Astrocyte of the spinal cord (primary cell): ENCODE measurements at places on chromosomes 5 and 9.

- DNase-seq = peak; percentile 88
Observed at GRCh38 chr9:109914280-109915027, 134.5 kb downstream of the PALM2AKAP2 start.

GRCh38 chr5:38905516-38905915 lies 59.7 kb downstream of the OSMR start:
- DNase-seq = peak; percentile 12

GRCh38 chr5:100595152-100595811 lies 60.1 kb downstream of the FAM174A start:
- peak; percentile 97 for DNase-seq

DNA sequence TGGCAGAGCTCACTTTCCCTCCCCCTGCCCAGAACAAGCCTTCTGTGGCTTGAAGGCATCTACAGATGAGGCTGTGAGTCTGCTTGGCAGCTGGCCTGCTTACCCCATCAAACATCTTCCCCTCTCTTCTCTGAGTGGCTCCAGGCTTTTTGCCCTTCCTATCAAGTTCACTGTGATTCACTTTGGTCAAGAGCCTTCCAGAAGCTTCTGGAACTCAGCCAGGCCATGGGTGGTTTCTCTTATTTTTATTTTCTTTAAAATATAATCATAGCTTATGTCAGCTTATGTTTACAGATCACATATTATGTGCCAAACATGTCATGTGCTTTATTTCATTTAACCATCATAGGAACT lies 267.0 kb downstream of the SEC61B start:
- peak; percentile 32 for DNase-seq

- DNase-seq = no peak
Observed at GRCh38 chr9:94687451-94687850, 39.0 kb upstream of the AOPEP start.

GRCh38 chr5:135303582-135304173 lies 95.4 kb downstream of the MACROH2A1 start:
- DNase-seq = no peak

GRCh38 chr9:114084282-114085073 lies 6.4 kb upstream of the AMBP start:
- DNase-seq = no peak

DNA sequence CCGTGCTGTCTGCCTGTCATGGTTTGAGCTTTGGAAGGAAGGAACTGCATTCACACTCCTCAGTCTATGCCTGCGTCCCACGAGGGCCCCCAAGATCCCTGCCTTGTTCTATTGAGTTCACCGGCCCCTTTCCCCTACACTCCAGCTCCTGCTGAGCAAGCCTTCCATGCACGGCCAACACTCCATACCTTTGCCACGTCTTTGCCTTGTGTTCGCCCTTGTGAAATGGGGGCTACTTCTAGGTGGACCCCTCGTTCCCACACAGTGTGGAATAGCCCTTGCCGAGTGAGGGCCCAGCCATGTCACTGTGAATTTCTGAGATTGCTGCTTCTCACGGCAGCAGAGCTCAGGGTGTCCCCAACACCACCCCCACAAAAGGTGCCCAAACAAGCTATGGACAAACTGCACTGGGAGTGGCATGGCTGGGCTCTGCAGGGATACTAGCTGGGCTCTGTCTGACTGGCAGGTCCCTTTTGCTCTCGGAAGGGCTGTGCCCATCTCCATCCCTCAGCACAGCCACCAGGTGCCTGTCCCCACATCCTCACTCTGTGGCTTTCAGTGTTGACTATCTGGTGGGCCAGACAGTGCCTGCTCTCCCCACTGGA lies 67.9 kb upstream of the ADAMTS2 start:
- no peak for DNase-seq

DNA sequence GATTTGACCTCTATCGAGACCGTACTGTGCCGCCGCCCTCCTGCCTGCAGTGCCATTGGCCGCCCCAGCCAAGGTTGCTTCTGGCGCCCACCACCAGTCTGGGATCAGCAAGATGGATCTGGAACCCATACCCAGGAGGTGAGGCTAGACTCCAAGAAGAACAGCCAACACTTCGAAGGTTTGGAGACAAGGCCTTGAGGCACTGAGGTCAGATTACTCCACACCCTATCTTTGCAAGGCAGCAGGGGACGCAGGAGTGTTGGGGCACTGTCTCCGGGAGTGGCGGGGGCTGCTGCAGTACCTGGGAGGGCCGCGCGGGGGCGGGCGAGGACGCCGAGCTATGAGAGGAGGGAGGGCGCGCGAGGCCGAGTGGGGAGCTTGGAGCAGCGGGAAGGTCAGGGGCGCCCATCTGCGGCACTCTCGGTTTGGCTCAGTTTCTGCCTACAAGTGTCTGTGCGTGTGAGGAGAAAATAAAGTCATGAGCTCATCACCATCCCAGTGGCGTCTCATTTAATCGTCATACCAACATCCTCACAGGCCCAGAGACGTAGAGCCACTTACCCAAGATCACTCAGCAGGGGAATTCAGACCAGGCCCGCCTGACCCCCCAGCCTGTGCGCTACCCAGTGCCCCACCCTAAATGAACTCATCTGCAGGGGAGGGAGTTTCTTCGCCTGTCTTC lies 20.5 kb upstream of the PSD2 start:
- DNase-seq = peak; percentile 46

- no peak for DNase-seq
Observed at GRCh38 chr5:71873191-71873591, 154.1 kb downstream of the CARTPT start.

DNA sequence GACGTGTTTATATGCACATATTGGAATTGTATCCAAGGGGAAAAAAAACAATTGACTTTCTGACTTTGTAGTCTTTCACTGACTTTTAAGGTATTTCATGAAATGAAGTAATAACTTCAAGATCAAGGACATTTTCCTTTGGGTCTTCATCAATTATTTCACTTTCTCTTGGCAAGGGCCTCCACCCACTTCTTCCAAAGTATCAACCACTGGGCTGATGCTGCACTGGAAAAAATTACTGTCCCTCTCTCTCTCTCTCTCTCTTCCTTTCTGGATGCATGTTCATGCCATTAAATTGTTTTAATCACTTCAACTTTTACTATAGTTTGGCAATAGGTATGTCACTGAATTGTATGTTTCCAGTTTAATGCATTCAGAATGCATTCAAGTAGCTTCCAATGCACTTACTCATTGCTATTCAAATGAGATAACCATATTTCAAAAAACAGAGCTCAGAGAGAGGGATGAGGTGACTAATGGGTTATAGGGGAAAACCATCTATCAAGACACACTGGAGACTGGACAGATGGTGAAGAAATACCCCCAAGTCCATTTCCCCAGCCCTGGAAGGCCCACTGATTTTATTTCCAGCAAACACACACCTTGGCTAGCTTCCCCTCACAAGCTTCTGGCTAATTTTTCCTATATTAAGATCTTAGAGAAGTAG lies 585.3 kb downstream of the EBF1 start:
- DNase-seq = peak; percentile 24

GRCh38 chr9:134923466-134923865 lies 5.8 kb upstream of the FCN1 start:
- no peak for DNase-seq

- DNase-seq = peak; percentile 47
Observed at GRCh38 chr5:140362875-140363630, 3.1 kb downstream of the SLC4A9 start.

DNA sequence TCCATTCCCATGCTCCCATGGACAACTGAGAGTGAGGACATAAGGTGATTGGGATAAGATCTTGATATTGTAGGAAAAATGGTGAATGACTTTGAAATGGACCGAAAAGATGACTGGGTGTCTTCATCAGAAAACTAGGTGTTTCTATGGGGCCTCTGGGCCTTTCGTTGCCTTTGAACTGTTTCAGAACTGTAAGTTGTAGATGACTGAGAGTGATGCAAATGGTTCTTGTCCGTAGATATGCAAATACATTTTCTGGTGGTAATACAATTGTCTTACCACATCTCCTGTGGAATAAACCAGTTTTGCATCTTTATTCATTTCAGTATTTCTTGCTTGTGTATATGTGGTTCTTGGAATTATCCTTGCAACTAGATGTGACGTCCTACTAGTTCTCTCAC lies 16.0 kb upstream of the TEX48 start:
- no peak for DNase-seq

DNA sequence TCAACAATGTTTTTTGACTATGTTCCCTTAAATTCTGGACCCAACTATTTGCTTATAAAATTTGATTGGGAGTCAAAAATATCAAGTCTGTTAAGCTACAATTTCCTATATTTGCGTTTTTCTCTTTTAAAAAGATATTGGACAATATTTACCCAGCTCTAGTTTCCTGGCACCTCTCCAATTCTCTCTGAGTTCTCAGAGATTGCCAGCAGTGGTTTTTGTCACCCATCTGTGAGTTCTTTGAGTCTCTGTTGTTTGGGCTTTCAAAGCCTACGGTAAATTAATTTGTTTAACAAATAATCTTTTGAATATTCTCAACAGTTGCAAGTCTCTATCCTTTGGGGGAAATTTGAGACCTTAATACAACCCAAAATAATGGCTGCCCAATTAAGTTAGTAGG lies 174.2 kb upstream of the PUM3 start:
- DNase-seq = no peak

- peak; percentile 51 for DNase-seq
Observed at GRCh38 chr5:25006734-25007133, 362.0 kb upstream of the CDH10 start.

DNA sequence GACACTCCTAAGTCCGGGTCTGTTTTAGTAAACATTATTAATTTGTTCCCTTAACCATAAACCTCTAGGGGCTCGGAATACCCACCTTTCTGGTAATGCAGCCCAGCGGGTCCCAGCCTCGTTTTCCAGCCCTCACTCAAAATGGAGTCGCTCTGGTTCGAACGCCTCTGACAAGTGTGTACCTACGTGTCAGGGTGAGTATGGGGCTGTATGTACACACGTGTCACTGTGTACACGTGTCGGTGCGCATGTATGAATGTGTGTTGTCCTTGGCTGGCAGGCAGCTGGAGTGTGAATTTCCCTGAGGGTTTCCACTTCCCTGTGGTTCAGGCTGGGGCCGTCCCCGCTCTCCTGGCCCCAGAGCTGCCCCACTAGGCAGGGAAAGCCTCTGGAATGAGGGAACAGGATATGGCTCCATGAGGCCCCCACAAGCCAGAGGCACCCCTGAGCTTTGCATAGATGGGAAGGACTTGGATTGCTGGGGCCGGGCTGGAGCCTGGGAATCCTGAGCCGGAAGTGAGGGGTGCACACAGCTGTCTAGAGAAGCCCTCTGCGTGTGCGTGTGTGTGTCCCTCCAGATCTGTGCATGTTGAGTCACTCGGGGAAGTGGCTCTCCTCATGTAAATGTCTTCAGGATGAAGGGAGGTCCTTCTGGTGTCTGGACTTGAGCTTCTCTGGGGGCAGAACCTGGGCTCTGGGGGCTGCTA lies 160.8 kb upstream of the IER5L start:
- DNase-seq = no peak

DNA sequence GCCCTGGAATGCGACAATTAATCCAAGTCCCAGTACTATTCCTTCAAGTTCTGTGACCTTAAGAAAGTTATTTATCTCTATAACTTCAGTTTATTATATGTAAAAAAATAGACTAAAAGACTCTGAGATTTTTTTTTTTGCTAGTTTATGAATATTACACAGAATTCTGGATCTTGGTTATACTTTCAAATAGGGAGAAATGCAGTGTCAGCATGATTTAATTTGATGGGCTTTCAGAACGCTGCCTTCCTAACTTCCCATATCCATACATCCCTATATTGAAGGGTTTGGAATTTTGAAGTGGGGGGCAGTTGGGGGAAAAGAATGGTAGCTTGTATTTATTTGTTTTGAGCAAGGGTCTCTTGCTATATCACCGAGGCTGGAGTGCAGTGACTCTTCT lies 98.4 kb upstream of the MEGF10 start:
- no peak for DNase-seq

GRCh38 chr5:157993201-157993600 lies 134.3 kb upstream of the CLINT1 start:
- DNase-seq = no peak

- no peak for DNase-seq
Observed at GRCh38 chr9:72131206-72131605, 18.0 kb upstream of the GDA start.

DNA sequence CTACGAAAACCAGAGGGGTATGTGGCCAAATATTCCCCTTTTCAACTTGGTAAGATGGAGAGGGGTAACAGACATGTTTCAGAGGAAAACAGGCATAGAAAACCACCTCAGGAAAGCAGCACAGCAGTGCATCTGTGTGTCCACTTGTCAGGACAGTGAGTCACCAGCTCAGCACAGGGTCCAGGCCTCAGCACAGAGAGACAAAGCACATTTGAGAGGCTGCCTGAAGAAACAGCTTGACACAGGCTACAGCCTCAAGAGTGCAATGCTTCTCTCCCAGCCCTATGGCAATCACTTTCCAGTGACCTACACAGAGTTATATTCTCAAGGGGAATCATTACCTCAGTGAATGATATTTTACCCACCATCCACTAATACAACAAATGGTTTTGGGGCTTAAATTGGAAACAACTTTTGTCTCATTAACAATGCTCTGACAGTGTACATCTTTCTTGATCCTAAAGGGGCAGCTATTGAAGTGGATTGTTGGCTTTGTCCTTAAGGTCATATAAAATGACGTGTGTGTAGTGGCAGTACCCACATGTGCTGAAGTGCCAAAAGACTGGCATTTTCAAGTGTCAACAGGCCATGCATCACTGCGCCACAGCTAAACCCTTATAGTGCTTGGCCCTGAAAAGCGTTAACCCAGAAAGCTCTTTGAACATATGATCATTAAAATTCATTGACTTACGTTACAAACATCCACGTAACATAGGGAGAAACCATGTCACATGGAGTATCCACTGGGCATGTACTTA lies 46.4 kb downstream of the ERMP1 start:
- DNase-seq = peak; percentile 32

- DNase-seq = peak; percentile 39
Observed at GRCh38 chr5:141040771-141041426, 10.3 kb upstream of the PCDHB1 start.

- no peak for DNase-seq
Observed at GRCh38 chr5:135891268-135891667, 4.4 kb downstream of the IL9 start.

- DNase-seq = peak; percentile 62
Observed at GRCh38 chr9:129549684-129550083, 71.2 kb downstream of the C9orf50 start.

DNA sequence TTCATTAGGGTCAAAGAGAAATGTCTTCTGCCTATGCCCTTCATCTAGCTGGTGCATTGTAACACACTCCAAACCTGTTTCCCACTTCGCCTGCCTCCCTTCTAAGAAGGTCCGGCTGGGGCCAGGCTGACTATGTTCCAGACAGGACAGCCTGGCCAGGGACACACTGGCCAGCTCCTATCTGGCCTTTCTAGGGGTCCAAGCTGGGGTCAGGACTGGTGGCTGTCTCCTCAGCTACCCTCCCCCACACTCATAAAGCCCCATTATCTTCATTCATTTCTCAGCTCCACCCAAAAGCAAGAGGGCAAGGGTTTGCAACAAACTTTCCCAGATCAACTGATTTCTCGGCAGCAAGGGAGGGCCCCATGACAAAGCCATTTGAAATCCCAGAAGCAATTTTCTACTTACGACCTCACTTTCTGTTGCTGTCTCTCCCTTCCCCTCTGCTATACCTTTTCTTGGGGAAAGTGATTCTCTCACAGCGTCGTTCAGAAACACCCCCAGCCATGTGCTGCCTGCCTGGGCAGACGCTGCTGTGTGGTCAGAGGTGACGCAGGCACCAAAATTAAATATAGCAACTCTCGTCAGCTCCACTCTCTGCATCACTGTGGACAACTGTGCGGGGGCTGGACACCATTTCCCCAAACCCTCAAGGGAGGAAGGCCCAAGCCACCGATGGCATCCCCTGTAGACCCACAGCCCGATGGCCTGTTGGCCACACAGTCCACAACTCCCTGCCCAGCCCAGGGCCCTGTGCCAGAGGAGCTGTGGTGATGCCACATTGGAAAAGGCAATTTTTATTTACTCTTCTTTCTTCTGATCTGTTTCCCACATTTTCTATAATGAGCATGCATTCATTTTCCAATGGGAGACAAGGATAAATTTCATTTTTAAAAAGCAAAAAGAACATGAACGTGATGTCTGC lies 6.1 kb downstream of the IL13 start:
- DNase-seq = no peak
